ENCODE measurements at places on chromosomes 16 and 17.
A peak's percentile ranks its signal among the peaks of the same experiment; 100 is the strongest.

DNA sequence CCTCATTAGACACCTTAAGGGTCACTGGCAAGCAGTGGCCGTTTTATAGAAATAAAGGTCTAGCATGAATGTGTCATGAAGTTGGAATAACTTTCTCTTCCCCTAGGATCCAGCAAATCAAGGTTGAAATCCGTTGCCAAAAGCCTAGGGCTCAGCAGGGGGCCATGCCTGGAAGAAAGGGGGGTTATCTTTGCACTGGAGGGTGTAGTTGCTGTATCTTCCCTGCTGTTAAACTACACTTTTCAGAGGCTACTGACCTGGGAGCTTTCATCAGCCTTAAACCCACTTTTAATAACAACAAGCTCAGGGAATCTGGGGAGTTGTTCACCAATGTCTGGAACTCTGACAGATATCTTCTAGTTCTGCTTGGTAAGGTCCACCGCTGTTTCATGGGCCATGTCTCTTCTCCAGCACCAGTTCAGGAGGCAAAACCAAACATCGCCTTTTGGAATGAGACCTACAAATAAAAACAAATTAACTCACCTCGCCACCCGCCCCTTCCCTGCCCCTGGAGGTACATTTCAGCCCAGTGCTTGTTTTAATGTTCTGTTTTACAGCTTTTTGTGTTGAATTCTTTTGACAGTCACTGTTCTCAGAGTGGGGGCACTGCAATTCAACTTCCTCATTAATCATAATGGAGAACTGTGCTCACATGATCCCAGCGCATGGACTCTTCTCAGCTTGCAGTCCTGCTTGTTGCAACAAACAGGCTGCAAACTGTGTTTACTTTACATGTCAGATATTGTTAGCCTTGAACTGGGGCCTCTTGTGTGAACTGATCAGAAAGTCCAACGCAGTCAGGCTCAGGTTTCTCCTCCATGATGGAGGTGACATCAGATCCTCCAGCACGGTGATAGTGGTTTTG lies 508.7 kb downstream of the KCNJ2 start:
- no peak for DNase-seq

- DNase-seq = peak; percentile 17
Measured at GRCh38 chr17:35740997-35741931, 9.8 kb downstream of the RASL10B start.

DNA sequence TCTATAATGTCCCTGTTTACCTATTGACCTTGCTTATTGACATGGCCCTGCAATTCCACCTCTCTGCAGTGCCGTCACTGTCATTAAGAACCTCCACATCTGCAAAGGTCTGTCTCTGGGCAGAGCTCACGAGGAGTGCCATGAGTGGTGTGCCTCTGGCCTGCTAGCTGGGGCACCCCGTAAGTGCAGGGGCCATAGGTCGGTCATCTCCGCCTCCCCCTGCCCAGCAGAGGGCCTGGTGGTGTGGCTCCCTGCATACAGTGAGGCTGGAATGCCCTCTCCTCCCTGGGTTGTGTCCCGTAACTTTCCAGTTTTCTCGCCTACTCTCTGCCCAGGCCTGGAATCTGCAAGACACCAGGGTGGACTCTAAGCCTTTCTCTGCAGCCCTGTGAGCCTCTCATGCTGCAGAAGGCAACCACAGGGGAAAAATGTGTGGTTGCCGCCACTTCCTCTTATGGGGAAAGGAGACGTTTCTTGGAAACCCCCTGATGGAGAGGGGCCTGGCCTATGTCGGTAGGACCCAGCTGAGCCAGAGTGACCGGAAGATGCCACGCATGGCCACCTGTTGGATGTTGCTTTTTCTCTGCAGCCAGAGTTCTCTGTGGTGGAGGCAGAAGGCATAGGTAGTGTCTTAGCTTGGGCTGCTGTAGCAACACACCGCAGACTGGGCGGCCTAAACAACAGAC lies 2.7 kb upstream of the SNX20 start:
- DNase-seq = no peak

GRCh38 chr16:66844009-66844341 lies 239 bp upstream of the CA7 start:
- DNase-seq = no peak

DNA sequence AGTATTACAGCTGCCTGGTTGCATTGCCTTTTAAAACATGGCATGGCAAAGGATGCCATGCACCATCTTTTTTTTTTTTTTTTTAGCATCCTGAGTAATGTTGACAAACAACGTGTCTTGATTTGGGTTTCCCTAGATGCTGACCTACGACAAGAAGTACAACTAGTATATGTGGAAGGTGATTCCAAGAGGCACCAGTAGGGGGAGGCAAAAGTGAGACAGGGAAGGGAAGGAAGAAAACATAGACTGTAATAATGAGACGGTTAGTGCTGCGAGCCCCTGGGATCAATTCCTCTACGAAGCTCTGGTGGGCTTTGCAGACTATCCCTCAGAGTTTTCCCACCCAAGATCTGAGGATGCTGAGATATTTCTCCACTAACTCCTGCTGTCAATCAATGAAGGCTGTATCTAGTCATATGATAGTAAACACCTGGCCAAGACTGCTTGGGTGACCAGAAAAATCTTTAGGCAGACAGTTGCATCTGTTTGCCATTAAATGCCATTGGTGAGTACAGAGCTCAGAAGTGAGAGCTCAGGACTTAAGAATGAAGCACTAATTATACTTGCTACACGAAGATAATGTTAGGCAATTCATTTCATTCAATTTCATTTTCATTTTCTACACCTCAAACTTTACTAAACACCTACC lies 458.6 kb upstream of the GOT2 start:
- DNase-seq = peak; percentile 4

GRCh38 chr17:80220054-80220735 lies at the start of the genes SGSH and SLC26A11:
SGSH (minus strand) TSS chr17:80220333; CDS start chr17:80220313, 20 bp downstream.
SLC26A11 (plus strand) TSS chr17:80220427; CDS start chr17:80221561, 1,134 bp downstream.
- DNase-seq = peak; percentile 64

- DNase-seq = no peak
Measured at GRCh38 chr16:64990101-64990500, 131.8 kb downstream of the CDH11 start.

GRCh38 chr16:4306470-4307214 lies 9.2 kb upstream of the GLIS2 start:
- DNase-seq = no peak

DNA sequence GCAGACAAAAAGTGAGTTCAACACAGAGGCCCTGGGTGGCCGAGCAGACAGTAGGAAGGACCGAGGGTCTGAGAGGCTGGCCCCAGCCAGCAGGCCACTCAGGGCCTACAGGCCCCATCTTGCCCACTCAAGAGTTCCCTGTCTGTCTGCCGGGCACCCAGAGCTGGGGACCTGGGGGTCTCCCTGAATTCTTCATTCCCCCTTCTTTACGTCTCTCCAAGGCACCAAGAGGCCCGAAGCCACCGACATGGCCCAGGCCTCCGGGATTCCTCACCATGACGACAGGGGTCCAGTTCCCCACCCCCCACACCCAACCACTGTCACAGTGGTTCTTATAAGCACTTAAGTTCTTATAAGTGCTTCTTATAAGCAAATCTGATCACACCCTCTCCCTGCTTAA lies 49.2 kb downstream of the NOS2 start:
- no peak for DNase-seq

DNA sequence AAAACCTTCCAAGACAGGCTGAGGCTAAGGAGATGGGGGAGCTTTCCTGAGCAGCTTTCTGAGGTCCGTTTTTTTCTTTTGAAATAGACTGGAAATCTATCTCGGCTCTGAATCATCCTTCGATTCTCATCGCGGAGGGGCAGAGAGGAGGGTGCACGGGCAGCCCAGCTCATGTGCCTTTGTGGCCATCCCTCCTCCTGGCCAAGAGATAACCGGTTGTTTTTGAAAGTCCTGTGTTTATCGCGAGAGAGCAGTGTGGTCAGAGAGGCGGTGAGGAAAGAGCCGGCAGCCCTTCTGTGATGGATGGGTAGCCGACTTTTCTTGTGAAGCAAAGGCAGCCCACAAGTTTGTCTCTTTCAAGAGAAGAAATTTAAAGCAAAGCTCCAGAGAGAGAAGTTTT lies 191.6 kb downstream of the CCDC182 start:
- no peak for DNase-seq

DNA sequence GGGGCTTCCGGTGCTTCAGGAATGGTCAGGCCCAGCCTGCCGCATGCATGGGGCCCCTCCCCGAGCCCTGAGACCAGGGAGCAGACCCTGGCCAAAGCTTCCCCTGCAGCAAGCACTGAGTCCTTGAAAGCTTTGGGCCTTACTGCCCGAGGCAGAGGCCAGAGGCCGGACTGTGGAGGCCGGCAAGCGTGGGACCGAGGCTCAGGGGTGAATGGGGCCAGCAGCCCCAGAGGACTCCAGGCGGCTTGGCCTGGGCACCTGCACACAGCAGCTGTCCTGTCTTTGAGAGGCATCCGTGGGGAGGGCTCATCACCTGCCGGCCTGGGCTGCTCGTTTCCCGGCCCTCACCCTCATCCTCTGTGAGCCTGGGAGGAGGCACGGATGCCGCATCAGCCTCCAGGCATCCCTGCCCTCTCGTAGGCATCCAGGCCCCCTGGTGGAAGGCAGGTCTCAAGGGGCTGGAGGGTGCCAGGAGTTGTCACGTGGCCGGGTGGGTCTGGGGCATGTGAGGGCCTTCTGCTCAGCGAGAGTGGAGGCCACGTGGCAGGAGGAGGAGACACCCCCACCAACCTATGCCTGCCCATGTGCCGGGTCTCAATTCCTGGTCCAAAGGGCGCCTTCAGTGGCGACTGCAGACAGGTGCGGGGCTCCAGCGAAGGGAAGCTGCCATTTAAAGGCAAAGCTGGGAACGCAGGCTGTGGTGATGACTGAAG lies 31.4 kb downstream of the CACNA1H start:
- DNase-seq = no peak

GRCh38 chr16:10265770-10266615 lies 83.8 kb upstream of the GRIN2A start:
- no peak for DNase-seq

GRCh38 chr17:44989552-44990138 lies 21.5 kb upstream of the C1QL1 start:
- DNase-seq = no peak

DNA sequence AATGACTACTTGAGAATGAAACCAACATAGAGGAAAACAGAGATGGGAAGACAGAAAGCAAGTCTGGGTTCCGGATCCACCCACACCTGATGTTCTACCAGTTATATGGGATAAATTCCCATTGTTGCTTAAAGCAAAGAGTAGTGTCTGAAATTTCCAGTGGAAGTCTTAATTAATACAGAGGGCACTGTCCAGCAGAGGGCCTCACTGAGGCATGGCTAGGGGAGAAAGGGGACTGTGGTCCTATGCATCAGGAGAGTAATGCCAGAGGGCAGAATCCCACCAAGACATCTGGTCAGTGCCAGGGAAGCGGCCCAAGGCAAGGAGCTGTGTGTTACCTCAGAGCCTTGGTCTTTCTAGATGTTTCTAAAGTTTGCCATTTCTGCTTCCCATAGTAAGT lies 7.5 kb upstream of the UMOD start:
- DNase-seq = no peak

DNA sequence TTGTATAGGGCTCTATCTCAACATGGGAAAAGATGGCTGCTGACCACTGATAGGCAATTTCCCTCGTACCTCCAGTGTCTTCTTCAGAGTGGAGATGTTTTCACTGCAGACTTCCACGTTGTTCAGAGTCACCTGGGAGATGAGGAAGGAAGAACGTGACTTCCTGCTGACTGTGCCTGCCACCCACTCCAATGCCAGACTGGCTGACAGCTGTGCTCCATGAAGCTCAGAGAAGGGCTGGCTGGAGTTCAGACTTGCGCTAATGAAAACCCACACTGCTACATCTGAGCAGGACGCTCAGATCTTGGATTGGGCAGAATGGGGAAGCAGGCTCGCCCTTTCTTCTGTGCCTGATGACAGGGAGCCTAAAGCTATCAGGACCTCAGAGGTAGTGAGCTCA lies 33.1 kb downstream of the COG4 start:
- no peak for DNase-seq

DNA sequence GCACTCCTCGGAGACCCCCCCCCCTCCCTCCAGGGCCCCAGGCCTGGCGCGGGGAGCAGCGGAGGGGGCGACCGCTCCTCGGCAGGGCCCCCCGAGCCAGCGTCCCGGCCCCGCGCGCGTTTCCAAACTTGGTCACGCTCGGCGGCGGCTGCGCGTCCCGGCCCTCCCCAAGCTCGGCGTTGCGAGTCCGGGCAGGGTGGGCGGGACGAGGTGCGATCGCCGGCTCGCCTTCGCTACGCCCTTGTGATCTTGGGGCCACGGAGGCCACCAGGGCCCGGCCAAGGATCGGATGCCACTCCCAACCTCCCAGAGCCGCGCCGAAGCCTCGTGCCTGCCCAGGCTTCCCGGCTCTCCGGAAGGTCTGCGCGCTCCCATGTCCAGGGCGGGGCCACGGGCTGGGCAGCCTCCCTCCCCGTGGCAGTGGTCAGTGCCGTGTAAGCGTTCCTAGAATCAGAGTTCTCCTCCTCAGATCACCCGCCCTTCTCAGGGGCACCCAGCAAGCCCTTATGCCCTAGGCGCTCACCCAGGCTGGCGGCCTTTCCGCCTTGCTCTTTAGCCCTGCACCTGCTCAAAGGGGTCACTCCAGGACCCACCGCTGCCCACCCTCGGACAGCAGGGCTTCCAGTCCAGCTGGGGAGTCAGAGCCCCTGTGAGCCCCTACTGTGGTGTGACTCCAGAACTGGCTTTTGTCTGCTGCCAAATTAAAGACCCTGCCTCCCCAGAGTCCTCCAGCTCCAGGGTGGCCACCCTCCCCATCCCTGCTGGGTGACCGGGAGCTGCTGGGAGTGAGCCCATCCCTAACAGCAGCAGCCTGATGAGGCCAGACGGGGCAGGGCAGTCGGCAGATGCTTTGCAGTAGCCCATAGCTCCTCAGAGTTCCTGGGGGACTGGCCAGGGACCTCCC lies 12.2 kb upstream of the MRPS23 start:
- no peak for DNase-seq

GRCh38 chr17:82353484-82353883 lies 5.6 kb upstream of the TEX19 start:
- DNase-seq = no peak

GRCh38 chr17:77942112-77942988 lies 16.2 kb upstream of the TNRC6C start:
- DNase-seq = no peak

- no peak for DNase-seq
Measured at GRCh38 chr17:17495536-17496188, 533 bp downstream of the RASD1 start.

GRCh38 chr16:12413393-12413792 lies 390.3 kb downstream of the CPPED1 start:
- no peak for DNase-seq

- DNase-seq = peak; percentile 28
Measured at GRCh38 chr16:74297145-74297665, 591 bp downstream of the PSMD7 start.

- DNase-seq = no peak
Measured at GRCh38 chr16:85378145-85379040, 234.7 kb upstream of the GSE1 start.

- DNase-seq = no peak
Measured at GRCh38 chr17:73203135-73203787, 10.4 kb downstream of the COG1 start.

- no peak for DNase-seq
Measured at GRCh38 chr16:89658221-89658879, 714 bp downstream of the SPATA33 start.

DNA sequence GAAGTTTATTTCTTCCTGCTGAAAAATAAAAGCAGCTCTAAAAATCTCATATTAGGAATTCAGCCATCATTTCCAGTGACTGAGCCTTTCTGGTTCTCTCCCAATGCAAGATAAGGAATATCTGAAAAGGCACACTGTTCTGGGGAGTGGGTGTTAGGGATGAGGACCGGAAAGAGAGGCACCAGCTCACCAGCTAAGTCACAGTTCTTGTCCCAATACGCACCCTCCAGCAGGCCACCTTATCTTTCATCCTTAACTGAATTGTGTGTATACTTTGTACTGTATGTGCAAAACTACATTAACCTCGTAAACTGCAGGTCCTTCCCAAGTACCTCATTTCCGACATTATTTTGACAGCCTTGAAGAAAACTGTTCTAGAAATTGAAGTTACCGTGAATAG lies 11.0 kb downstream of the AMFR start:
- no peak for DNase-seq

Data from stimulated activated CD8-positive, alpha-beta memory T cell treated with anti-CD3 and anti-CD28 coated beads, Interleukin-2, amount 100 ng/mL, for 48 hours (primary cell).